ENCODE measurements at places on chromosomes 1 and 21. TPM values are rescaled to one million over a fixed set of nuclear protein-coding genes. Genes with fewer than 3 reads are reported as not detected.

The PLPP3 gene
- not detected for total RNA-seq

The FMO4 gene
- total RNA-seq: 1.8 TPM

The CSF3R gene
- total RNA-seq: 0.07 TPM

The CTSE gene
- not detected for total RNA-seq

The RNU1-1 gene
- total RNA-seq: 2,189 TPM

The DNAJC11 gene
- total RNA-seq: 92.5 TPM

The RAB25 gene
- total RNA-seq: not detected

The FGR gene
- total RNA-seq: 0.21 TPM

The TMPRSS2 gene
- not detected for total RNA-seq

The ANGPTL1 gene
- total RNA-seq: not detected

The SPATA1 gene
- 0.98 TPM for total RNA-seq

The CADM3 gene
- total RNA-seq: not detected
